HL-60 (cell line): ENCODE measurements at places on chromosomes 4 and X.

GRCh38 chrX:45011131-45011530 lies 138.1 kb downstream of the KDM6A start:
- DNase-seq = no peak

DNA sequence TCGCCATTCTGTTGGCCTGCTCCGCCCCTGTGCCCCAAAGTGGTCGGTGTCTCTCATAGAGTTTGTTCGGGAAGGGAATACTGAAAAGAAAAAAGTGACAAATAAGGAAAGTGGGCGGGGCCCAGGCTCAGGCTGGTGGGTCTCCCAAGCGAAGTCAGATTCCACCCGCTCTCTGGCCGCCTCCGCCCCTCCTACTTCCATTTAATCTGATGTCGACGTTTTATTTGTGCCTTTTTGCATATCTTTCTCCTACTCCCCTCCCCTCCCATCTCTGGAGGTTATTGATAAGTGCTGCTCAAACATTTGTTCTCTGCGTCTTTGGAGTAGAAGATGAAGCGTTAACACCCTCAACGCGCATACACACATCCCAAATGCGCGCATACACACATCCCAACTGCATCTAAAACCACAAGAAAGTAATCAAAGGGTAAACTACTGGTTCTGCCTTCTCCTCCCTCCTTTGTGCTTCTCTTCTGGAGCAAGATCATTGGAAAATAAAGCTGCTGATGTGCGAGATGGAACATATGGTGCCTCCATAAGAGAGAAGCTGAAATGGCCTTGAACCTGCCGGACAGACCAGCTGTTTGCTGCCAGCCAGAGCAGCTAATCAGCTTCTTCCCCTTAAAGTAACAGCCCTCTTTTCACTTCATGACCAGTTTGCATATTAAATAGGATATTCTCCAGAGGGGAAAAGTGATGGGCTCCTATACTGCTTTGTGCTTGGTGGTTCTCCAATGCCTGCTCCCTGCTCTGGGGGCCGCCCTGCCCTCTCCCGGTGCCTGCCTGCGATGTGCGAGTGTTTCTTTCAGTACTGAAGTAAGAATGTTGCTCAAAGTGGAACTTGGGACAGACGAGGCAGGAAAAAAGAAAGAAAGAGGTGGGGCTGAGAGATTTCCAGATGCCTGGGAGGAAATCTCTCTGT lies 3.1 kb downstream of the MAMLD1 start:
- no peak for DNase-seq

DNA sequence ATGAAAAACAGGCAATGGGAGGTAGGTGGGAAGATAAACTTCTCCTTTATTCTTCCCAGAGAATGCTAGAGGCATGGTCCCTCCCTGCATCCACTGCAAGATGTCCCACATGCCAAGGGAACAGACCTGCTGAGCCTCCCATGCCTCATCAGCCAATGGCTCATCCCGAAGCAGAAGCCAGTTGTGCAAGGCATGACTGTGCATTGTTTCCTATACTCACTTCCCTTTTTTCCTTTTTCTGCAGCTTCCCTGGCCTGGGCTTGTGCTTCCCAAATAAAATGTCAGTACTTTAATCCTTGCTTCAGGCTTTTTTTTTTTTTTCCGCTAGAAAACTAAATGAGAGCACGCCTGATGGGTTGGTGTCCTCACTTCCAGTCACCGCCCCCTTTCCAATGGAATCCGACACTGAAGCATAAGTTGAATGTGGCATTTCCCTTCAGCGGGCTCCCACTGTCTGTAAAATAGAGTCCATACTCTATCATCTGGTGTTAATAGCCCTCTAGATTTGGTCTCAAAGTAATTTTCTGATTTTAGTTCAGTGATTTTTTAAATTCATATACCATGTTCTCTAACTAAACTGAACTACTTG lies 239.0 kb upstream of the JADE1 start:
- peak; percentile 72 for DNase-seq

DNA sequence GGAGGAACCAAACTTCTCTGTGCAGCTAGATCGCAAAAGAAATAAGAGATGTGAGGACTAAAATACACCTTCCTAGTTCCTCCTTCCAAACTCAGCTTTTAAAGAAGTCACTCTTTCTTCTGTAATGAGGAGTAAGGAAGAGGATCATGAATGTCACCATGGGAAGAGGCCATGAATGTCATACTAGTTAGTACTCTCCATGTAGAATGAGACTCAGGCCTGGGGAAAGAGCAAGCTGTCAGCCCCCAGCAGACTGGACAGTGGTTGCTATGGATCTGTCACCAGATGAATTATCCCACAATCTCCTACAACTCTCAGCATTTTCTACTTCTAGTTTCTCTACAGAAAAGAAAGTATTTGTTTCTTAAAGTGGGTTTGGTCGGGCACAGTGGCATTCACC lies 57.1 kb upstream of the PRDM8 start:
- DNase-seq = no peak

DNA sequence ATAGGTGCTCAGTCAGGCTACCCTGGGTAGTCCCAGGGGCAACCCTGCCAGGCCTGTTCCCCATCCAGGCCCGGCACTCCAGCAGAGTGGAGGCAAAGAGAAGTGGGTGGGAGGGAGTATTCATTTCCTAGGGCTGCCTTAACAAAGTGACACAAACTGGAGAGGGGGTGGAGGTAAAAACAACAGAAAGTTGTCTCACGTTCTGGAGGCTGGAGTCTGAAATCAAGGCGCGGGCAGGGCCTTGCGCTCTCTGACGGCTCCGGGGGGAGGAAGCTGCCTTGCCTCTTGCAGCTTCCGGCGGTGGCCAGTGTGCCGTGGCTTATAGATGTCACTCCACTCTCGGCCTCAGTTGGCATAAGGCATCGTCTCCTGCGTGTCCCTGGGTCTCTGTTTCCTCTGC lies 90.8 kb downstream of the DCTD start:
- no peak for DNase-seq

DNA sequence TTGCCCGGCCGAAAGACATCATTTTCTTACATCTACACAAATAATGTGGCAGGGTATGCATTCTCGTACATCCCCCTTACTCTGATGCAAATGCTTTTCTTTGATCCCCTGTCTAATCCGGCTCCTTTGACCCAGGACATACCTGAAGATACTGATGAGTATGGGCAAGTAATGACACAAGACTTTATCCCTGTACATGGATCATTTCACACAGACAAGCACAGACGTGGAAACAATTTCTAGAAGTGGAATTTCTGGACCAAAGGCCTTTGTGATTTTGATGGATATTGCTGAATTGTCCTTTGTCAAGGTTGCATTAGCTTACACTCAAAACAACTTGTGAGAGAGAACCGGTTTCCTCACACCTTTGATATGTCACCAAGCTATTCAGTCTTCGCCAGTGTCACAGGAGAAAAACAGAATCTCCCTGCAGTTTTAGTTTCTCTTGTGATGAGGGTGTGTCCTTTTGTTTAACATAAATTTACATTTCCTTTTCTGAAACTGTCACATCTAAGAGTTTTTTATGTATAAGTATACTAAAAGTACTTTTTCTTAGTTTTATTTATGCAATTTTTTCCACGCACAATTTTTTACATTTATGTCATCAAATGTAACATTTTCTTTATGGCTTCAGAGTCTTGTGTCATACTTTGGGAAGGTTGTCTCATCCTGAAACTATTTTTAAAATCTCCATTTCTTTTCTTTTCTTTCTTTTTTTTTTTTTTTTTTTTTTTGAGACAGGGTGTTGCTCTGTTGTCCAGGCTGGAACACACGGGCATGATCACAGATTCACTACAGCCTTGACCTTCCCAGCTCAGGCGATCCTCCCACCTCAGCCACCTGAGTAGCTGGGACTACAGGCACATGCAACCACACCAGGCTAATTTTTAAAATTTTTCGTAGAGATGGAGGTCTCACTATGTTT lies 25.2 kb downstream of the RWDD4 start:
- no peak for DNase-seq

DNA sequence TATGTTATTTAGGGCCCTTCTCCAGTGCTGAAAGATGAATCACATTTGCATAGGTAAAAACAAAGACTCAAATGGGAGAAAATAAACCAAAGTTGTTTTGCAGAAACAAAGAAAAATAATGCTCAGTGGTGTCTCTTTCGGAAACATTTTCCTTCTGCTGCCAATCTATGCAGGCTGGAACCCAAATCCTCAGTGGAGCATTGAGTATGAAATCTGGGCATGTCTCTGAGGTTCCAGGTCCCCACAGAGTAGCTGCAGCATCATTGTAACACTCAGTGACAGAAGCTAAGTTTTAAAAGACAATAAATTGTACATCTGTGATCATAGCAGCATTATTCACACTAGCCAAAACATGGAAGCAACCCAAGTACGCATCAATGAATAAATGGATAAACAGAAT lies 303.6 kb downstream of the FBXW7 start:
- no peak for DNase-seq

GRCh38 chr4:1026115-1026514 lies 14.7 kb downstream of the FGFRL1 start:
- peak; percentile 10 for DNase-seq
